ENCODE measurements at places on chromosomes 5 and 9.

GRCh38 chr9:86082870-86083269 lies 16.5 kb downstream of the GOLM1 start:
- DNase-seq = no peak

DNA sequence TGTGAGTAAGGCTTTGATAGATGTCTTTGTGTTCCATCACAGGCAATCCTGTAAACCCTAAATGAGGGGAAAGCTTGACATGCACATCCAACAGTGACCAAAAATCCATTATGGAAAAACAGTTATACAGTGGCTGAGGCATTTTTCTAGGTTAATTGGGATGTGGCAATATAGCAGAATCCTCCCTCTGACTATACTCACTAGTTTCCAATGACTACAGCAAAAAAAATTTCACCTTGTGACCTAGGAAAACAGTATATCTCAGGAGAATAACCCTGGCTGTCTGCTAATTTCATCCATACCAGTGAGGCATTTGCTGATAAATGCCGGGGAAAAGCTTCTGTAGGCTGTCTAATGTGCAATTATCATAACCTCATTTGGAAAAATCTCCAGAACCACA lies 49.9 kb upstream of the SNCAIP start:
- DNase-seq = no peak

DNA sequence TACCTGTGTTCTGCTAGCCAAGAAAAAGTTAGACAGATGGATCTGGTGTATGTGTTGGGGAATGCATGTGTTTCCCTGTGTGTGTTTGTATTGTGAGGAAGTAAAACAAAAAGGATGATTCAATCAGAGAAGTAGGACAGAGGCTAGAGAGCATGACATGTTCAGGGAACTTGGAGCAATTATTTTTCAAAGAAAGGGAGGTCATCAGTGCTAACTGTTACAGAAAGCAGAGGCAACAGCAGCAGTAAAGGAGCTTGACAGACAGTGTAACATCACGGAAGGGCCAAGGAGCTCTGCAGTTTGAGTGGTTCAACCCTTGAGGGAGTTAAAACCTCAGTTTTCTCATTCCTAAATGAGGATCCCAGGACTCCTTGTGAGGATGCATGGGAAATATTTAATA lies 13.2 kb downstream of the SPINK1 start:
- DNase-seq = no peak

GRCh38 chr5:57007344-57007743 lies 55.4 kb upstream of the MIER3 start:
- no peak for DNase-seq

- no peak for DNase-seq
Observed at GRCh38 chr5:17276445-17276844, 59.0 kb downstream of the BASP1 start.

- DNase-seq = no peak
Observed at GRCh38 chr5:99543841-99544240, 615.0 kb upstream of the CHD1 start.

DNA sequence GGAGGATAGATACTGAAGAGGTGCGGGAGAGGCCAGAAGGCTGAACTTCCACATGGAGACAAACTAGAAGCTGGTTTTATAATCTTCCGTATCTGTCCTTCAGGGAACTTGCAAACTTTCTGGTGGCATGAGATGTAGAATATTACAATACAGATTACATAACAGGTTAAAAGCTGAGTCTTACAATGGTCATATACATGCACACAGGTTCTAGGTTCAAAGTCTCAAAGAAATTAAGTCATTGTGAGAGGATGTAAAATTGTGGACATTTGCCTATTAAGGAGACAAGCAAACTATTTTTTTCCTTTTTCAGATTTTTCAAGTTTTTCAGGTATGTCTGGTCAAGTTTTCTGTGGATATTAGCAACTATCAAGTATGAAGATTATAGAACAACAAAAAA lies 10.4 kb upstream of the ZSWIM6 start:
- no peak for DNase-seq

GRCh38 chr9:4413856-4414255 lies 76.4 kb upstream of the SLC1A1 start:
- DNase-seq = no peak

GRCh38 chr9:16689351-16689938 lies 181.0 kb downstream of the BNC2 start:
- no peak for DNase-seq

DNA sequence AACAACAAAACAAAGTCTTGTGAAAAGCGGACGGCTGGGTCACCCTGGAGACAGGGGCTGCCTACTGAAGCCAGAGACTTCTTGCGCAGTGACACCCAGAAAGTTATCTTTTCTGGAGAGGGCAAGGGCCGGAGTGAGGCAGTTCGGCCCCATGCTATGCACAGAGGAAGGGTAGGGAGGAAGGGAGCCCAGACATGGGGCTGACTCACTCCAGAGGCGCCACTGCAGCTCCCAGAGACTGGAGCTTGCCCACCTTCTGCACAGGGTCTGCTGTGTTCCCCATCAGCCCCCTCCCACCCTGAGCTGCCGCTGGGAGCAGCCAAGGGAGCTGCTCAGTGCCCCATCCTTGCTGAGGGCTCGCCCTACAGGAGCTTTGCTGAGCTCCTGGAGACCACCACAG lies 13.3 kb downstream of the SLC6A3 start:
- no peak for DNase-seq

All from hematopoietic multipotent progenitor cell treated with erythropoietin and hydrocortisone succinate and interleukin-3 and kit ligand, for 17 days (in vitro differentiated cells).